Activated CD4-positive, alpha-beta T cell treated with anti-CD3 and anti-CD28 coated beads for 36 hours (primary cell): ENCODE measurements at places on chromosomes 4 and X. TPM values are rescaled to one million over a fixed set of nuclear protein-coding genes. Genes with fewer than 3 reads are reported as not detected.
A peak's percentile ranks its signal among the peaks of the same experiment; 100 is the strongest.

- DNase-seq, result peak; percentile 44
- H3K36me3 ChIP-seq, result no peaks in the 10 kb centered on the region
- H3K27me3 ChIP-seq, result peaks cover 10% of the 10 kb centered on the region
- H3K27ac ChIP-seq, result no peak overlapping the region
- H3K4me3 ChIP-seq, result peak overlapping the region; percentile 63
These were observed 645 bp downstream of the APLN start for GRCh38 chrX:129653971-129654651.

DNA sequence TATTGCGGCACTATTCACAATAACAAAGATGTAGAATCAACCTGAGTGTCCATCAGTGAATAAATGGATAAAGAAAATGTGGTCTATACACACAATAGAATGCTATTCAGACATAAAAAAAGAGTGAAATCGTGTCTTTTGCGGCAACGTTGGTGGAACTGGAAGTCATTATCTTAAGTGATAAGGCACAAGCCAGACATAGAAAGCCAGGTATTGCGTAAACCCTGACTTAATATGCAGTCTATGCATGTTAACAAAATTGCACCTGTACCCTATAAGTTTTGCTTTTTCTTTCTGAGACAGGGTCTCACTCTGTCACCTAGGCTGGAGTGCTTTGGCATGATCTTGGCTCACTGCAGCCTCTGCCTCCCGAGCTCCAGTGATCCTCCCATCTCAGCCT is 28.6 kb downstream of the KIAA0232 start:
- no peak overlapping the region for H3K4me3 ChIP-seq
- peaks cover 16% of the 10 kb centered on the region for H3K36me3 ChIP-seq
- no peak for DNase-seq
- no peaks in the 10 kb centered on the region for H3K27me3 ChIP-seq

- H3K27me3 ChIP-seq, result no peaks in the 10 kb centered on the region
- no peak overlapping the region for H3K27ac ChIP-seq
- no peaks in the 10 kb centered on the region for H3K4me1 ChIP-seq
These were observed 57.6 kb downstream of the UGT2B11 start for GRCh38 chr4:69156913-69157312.

DNA sequence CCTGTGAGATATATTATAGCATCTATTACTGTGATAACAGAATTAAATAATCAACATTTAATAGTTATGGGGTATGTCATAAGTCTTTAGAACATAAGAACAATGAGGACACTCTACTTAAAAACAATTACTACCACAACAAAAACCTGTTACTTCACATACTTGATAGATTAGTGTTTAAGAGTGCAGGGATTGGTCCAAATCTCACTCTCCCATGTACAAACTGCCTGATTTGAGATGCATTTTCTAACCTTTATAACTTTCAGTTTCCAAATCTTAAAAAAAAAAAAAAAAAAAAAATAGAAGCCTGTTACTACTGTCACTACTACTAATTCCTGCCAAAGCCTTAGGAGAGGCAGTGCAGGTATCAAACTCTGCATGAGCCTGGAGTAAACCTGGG is 5.6 kb downstream of the PCDH18 start:
- no peak overlapping the region for H3K4me3 ChIP-seq
- H3K36me3 ChIP-seq, result no peaks in the 10 kb centered on the region
- H3K27ac ChIP-seq, result no peak overlapping the region
- H3K4me1 ChIP-seq, result no peaks in the 10 kb centered on the region

DNA sequence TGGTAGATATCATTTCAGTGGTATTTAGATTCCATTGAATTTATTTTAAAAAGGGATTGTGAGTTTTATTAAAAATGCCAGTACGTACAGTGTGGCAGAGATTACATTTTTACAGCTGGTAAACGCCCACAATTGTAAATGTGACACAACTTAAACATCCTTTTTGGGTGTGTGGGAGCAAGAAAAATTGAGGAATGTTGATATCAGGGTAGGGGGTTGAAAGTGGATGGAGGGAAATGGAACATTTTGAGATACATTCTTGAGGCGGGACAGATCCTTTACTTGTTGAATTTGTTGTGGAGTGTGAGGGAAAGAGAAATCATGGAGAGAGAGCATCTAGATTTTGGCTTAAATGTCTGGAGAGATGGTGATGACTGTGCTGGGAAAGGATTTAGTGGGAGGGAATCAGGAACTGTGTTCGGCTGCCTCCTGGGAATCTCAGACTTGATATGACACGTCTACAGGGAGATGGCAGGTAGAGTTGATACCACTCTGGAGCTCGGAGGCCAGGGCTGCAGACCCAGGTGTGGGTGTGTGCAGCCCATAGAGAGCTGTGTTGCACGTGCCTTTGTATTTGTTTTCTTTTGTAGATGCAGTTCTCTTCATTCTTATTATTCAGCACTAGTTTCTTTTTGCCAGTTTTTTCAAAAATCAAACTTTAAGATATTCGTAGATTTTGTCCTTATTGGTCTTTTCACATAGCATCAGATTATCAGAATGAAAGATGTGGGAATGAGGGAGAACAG is 10.8 kb downstream of the TMEM131L start:
- H3K27ac ChIP-seq, result peak overlapping the region; percentile 44
- H3K4me1 ChIP-seq, result peaks cover 81% of the 10 kb centered on the region
- peaks cover 67% of the 10 kb centered on the region for H3K36me3 ChIP-seq
- no peak overlapping the region for H3K4me3 ChIP-seq

AR gene
- total RNA-seq, result not detected

TMEM150C gene
- not detected for total RNA-seq

BANK1 gene
- total RNA-seq, result not detected

DGKK gene
- not detected for total RNA-seq

SUPT20HL2 gene
- not detected for total RNA-seq
